HFFc6 (cell line): ENCODE measurements at places on chromosomes 2 and 18. TPM values are rescaled to one million over a fixed set of nuclear protein-coding genes. Genes with fewer than 3 reads are reported as not detected.

LOXL3 gene
- 56.8 to 72.9 TPM (median 60.4 TPM) in 3 replicates for total RNA-seq

DNAJC10 gene
- 117 and 128 TPM in 2 replicates for total RNA-seq

PASK gene
- total RNA-seq = 3.8 to 7.1 TPM (median 4.3 TPM) in 3 replicates

ALLC gene
- not detected in 3 replicates for total RNA-seq

VSNL1 gene
- total RNA-seq = not detected in 3 replicates

GREB1 gene
- total RNA-seq = 0.09 and 0.18 TPM in 2 replicates

FZD7 gene
- 114 to 132 TPM (median 116 TPM) in 3 replicates for total RNA-seq

TEKT4 gene
- not detected in 3 replicates for total RNA-seq

CXCR2 gene
- total RNA-seq = not detected in 3 replicates

NYAP2 gene
- not detected in 3 replicates for total RNA-seq

DCAF17 gene
- total RNA-seq = 15.5 to 17.6 TPM (median 16.6 TPM) in 3 replicates
